ENCODE measurements at places on chromosomes 1 and 21. TPM values are rescaled to one million over a fixed set of nuclear protein-coding genes. Genes with fewer than 3 reads are reported as not detected.
A peak's percentile ranks its signal among the peaks of the same experiment; 100 is the strongest.

DNA sequence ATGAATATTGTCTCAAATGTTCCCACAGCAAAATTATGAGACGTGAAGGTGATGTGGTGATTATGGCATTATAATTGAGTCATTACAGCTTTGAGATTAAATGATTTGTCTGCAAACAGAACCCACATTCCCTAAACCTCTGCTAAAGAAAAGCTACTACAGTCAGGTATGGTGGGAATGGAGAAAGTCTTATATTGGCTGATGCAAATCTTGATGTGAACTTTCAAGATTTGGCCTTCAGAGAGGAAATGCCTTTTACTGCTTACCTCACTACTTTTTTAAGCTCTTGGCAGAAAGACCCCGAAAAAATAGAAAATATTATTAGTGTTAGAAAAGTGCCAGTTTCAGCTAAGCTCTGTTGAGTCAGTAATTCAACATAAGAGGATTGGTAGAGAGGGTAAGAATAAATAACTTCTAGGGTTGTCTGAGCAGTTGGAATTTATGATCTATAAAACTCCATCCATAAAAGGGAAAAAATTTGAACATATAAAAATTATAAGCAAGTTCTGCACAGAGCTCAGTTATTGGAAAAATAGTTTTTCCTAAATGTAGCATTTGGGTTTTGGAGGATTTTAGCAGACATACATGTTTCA, 47.8 kb upstream of the RGS5 start:
- DNase-seq = no peak

DNA sequence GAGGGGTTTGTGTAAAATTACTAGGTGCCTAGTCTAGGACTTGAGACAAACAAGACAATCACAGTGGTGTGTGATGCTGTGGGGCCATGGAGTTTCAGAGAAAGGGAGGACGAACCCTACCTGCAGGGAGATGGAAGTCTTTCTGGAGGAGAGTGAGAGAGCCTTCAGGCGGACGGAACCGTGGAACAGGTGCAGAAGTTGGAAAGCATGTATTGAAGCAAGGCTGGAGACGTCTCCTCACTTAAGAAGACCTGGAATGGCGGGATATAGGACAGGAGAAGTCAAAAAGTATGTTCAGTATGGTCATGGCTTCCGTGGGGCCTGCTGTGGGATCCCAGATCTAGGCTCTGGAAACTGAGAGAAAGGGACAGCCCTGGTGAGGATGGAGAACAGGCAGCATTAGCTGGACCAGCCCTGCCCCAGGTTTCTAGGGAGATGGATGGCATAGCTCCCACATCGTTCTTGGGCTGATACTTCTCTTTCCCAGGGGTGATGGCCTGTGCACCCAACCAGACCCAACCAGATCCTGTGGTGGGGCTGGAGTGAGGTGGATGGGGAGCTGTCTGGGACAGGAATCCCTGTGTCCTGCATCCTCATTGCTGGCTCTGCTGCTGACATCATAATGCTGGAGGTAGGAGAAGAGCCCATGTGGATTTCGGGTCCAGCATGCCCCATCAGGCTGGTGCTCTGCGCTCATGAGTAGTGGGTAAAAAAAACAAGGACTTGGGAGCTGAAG, 15.0 kb upstream of the LRP8 start:
- DNase-seq = peak; percentile 40

- peak; percentile 68 for DNase-seq
Measured at GRCh38 chr1:12556957-12557935, 60.8 kb downstream of the DHRS3 start.

GRCh38 chr1:15328351-15329103, 81.2 kb upstream of the EFHD2 start:
- peak; percentile 82 for DNase-seq

DNA sequence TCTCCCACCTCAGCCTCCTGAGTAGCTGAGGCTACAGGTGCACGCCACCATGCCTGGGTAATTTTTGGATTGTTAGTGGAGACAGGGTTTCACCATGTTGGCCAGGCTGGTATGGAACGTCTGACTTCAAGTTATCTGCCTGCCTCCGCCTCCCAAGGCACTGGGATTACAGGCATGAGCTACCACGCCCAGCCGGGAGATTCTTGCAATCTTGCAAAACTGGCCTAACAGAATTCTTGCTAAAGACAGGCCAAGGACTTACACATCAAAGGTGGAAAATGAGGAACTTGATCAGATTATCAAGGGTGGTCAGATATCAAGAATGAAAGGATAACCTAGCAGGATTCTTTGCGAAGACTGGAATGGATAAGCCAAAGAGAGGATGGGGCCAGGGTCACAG, 98.3 kb upstream of the TIAM1 start:
- no peak for DNase-seq

GRCh38 chr21:44263221-44263760, 1.6 kb upstream of the DNMT3L start:
- DNase-seq = no peak

GRCh38 chr1:178037510-178038253, 56.2 kb upstream of the RASAL2 start:
- DNase-seq = peak; percentile 92

DNA sequence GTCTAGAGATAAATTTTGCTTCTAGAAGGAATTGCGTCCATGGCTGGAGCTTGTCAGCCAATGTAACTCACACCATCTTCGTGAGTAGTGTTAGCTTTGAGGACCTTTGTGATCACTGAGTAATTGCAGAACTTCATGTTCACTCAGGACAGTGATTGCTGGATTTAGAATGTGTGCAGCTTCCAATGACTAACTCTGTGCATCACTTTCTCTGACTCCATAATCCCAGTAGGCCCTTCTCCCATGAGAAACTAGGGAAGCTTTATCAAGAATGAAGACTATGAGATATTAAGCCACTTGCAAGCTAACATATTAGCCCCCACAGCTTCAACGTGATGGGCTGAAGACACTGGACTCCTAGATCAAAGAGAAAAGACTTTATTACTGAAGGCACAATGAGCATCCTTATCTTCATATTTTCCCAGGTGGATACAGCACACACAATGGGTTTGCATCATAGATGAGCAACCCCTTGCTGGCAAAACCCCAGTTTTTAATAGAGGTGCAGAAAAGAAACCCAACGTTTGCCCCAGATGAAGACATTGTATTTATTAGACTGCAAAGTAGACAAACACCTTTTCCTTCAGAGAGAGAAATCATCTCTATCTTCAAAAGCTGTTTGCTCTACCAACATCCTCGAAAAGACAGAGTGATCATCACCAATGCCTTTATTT, 561.0 kb downstream of the LTN1 start:
- no peak for DNase-seq

- DNase-seq = no peak
Measured at GRCh38 chr1:97159342-97159741, 437.8 kb downstream of the PTBP2 start.

DNA sequence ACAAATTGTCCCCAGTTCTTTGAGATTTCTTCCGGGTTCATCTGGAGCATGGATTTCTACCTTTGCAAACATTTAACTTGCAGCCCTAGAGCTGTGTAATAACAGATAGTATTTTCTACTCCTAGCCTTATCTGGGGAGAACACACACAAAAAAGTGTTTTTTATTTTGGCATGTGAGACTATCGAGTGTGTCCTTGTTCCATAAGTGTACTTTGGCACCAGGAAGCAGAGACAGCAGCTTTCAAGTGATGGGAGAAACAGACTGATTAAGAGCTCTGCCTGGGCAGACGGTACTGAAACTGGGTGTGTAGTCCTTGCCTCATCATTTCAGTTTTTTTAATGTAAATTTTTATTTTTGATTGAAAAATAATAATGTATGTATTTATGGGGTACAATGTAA, 297.4 kb downstream of the ST6GALNAC3 start:
- no peak for DNase-seq

- DNase-seq = peak; percentile 56
Measured at GRCh38 chr1:183281039-183281438, 95.0 kb downstream of the LAMC2 start.

- DNase-seq = no peak
Measured at GRCh38 chr1:52955129-52955970, 28.3 kb downstream of the SCP2 start.

- DNase-seq = no peak
Measured at GRCh38 chr1:63713627-63714481, 60.0 kb upstream of the ROR1 start.

- no peak for DNase-seq
Measured at GRCh38 chr21:26914557-26914956, 52.3 kb downstream of the ADAMTS5 start.

DNA sequence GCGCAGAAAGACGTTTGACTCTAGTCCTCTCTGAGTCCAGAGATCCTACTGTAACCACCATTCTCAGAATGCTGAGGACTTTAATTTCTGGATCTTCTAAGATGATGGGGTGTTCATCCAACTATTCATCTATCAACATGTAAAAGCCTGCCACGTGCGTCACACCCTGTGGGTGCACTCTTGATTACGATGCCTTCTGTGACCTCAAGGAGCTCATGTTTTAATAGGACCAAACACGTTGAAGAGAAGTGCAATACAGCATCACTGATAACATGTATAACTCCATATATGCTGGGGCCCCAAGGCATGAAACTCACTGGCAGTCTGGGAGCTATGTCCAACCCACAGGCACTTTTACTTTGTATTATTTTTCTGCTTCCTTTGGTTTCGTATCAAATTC, 19.0 kb downstream of the KIAA0040 start:
- DNase-seq = no peak

DNA sequence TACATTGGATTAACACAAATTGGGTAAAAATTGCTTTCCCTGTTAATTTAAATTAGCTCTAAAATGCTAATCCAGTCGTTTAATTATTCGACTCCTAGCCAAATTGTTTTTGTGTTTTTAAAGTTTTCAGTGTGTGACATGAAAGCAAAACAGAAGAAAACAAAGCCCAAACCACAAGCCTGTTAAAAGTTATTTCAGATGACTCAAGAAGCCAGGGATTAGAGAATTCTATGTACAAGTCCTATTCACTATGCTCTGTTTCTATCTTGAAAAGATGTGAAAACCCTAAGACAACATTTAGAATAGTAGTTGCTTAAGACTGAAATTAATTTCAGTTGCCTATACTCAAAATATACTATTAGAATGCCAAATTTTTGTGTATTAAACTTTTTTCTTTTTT, 294.8 kb upstream of the ADAMTS5 start:
- no peak for DNase-seq

DNA sequence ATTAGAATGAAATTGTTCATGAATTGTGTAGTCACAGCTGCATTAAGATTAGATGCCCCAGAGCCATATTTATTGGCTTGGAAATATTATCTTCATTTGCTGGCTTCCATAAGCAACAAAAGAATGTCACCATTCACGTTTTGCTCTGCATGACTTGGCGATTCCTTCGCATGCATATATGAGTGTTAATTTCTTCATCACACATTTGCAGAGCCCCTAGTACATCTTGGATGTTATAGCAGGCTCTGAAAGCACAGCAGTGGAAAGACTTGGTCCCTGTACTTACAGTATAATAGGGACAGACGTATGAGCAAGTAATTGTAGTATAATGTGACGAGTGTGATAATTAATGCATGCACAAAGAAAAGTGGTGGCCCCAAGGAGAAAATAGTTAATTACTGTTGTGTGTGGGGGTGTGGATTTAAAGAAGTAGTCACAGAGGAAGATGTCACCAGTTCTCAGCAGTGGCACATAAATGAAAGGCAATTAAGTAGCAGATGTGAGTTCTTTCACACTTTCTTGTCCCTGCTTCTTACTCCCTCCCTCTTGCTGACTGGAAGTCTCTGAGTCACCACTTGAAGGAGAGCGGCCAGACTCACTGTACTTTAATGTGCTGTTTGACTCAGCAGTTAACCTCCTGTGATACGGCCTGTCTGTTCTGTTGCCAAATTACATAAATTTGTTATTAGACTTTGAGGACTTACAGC, 21.0 kb downstream of the S100A10 start:
- no peak for DNase-seq

GRCh38 chr1:92376345-92376744, 77.5 kb downstream of the RPAP2 start:
- DNase-seq = no peak

- DNase-seq = peak; percentile 98
Measured at GRCh38 chr1:186375152-186375928, at the start of the genes ODR4 and TPR. ODR4 (plus strand) TSS chr1:186375838; CDS start chr1:186379786, 3,948 bp downstream. TPR (minus strand) TSS chr1:186375253; CDS start chr1:186375028, 225 bp downstream.

DNA sequence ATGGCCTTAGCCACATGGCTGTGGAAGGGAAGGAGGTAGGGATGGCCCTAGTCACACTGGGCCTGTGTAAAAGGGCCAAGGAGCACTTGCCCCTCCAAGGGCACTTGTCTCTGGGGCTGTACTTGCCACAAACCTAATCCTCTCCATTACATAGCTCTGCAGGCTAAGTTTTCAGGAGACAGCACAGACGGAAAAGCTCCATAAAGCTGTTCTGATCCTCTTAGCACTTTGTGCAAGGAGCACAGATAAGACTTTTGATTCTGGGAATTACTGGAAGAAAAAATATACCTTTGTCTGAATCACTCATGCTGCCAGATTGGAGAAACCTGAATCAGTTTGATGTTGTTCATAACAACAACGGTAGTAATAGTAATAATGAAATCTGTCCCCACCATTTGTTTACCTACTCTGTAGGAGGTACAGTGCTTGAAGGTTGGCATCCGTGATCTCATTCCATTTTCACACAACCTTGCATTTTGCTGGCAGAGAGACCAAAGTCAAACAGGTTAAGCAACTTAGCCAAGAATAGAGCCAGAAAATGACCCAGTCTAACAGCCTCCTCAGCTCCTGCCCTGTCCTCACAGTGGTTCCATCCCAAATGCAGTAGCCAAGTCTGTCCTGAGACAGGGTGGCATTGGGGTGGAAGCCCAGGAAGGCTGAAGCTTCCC, 207.1 kb downstream of the ROR1 start:
- no peak for DNase-seq

DNA sequence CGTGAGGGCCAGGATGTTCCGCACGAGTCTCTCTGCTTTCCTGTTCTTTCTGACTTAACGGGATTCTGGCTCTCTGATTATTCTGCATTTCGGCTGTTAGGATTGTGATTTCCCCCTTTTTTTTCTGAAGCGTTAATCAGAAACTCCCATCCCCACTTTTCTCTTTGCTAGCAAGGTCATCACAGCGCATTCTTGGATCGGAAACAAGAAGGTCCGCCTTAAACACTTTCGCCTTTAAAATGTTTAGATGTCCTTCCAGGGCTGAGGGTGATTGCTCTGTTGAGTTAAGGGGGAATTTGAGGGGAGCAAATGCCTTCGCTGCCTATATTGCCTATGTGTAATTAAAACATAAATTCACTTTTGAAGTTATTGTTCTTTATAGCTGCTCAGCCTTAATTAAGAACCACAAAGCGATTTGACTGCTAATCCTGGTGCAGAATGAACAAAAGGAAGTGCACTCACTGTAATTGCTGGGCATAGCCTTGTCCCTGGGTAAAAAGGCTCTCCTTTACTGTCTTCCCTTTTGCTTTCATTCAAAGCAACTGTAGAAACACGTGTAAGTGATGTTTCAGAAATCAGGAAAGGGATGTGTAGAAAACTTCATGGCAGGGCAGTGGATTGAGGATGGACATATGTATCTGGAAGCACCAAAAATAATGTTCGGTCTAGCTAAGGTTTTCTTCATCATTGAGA, 1.2 kb downstream of the LAMC1 start:
- no peak for DNase-seq

Gene C4BPA
- total RNA-seq = not detected

Gene KIF21B
- 4.6 TPM for total RNA-seq

Gene CSMD2
- total RNA-seq = 2.2 TPM

Gene TENT5C
- 6.8 TPM for total RNA-seq

Gene UTS2
- 0.26 TPM for total RNA-seq

Gene CTNNBIP1
- total RNA-seq = 18.8 TPM

Gene ATPAF1
- total RNA-seq = 26.9 TPM

Gene ERVH48-1
- not detected for total RNA-seq

Gene OR2AK2
- total RNA-seq = not detected

Data from aorta (tissue), 5 donors.